ENCODE measurements at places on chromosomes 12 and 14.

- DNase-seq: no peak
Measured at GRCh38 chr12:7241404-7242005, 52.0 kb downstream of the PEX5 start.

DNA sequence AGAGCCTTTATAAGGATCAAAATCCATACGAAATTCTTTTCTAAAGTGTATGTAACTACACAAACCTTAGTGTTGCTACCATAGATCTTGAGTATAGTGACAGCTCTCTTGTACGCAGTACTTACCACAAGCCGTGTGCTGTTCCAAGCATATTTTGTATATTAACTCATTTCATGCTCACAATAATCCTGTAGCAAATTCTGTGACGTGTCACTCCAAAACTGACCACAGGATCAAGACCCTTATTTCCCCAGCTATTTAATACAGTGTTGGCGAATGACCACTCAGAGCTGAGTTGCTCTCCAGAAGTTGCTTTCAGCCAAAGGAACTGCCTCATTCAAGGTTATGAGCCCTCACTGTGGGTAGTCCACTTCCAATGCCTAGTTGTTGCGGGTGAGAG, 169.8 kb downstream of the BTG1 start:
- no peak for DNase-seq

- no peak for DNase-seq
Measured at GRCh38 chr12:53586745-53587144, 39.4 kb downstream of the ATF7 start.

DNA sequence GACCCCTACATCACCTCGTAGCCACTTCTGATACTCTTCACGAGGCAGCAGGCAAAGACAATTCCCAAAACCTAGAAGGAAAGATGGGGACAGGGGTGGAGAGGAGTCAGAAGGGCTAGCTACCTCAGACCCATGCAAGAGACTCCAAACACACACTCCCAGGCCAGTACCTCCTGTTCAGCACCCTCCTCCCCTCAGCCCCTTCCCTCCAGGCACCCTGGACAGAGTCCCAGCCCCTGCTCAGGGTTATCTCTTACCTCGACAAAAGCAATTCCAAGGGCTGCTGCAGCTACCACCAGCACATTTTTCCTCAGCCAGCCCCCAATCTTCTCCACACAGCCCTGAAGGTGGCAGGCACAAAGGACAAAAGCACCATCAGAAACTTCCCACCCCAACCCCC, 3.3 kb downstream of the CD63 start:
- DNase-seq: no peak

Measured in stimulated activated CD8-positive, alpha-beta memory T cell treated with anti-CD3 and anti-CD28 coated beads, Interleukin-12 subunit alpha, Interleukin-12 subunit beta, amount 100 ng/mL, for 4 hours (primary cell).